ENCODE measurements at places on chromosomes 6 and 20. TPM values are rescaled to one million over a fixed set of nuclear protein-coding genes. Genes with fewer than 3 reads are reported as not detected.

- no peaks in the 10 kb centered on the region for H3K36me3 ChIP-seq
- H3K4me1 ChIP-seq: no peaks in the 10 kb centered on the region
- no peaks in the 10 kb centered on the region for H3K27me3 ChIP-seq
- no peak overlapping the region for H3K27ac ChIP-seq
- H3K4me3 ChIP-seq: no peak overlapping the region
These were observed 3.2 kb downstream of the RAB44 start for GRCh38 chr6:36700831-36701230.

- peaks cover 22% of the 10 kb centered on the region for H3K4me1 ChIP-seq
- H3K36me3 ChIP-seq: no peaks in the 10 kb centered on the region
- no peak overlapping the region for H3K4me3 ChIP-seq
- DNase-seq: peak; percentile 70
- no peaks in the 10 kb centered on the region for H3K27me3 ChIP-seq
These were observed 182.2 kb downstream of the COL12A1 start for GRCh38 chr6:75023634-75024033.

- no peaks in the 10 kb centered on the region for H3K36me3 ChIP-seq
- no peaks in the 10 kb centered on the region for H3K27me3 ChIP-seq
- no peak for DNase-seq
- no peak overlapping the region for H3K27ac ChIP-seq
- H3K4me3 ChIP-seq: no peak overlapping the region
- H3K4me1 ChIP-seq: no peaks in the 10 kb centered on the region
These were observed 27.6 kb upstream of the LY86 start for GRCh38 chr6:6560909-6561308.

DNA sequence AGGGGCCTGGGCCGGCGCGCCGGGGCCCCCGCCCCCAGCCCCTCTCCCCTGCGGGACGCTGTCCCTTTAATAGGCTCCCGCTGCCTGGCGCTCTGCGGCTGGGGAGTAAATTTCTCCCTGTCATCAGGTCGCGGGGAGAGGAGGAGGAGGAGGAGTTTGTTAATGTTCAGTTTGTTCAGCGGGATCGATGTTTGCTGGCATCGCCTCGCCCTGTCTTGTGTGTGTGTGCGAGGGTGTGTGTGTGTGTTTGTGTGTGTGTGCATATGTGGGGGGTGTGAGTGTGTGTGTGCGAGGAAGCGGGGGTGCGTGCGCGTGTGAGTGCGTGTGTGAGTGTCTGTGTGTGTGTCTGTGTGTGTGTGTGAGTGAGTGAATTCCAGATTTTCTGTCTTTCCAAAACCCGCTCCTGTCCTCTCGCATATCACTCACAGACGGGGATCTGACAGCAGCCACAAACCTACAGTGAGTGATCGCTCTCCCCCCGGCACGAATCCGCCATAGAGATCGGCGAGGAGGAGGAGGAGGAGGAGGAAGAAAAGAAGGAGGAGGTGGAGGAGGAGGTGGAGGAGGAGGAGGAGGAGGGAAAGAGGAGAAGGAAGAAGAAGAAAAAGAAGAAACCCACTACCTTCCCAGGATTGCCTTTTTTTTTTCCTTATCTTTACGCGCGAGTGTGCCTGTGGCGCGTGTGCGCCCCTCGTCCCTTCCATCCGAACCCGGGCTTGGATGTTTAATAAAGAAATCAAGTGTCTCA lies at the start of gene TSHZ2:
TSS of gene TSHZ2 (plus strand) at position 169 of the 748 bp plus-strand sequence. CDS start 936 bp downstream, outside the sequence.
- H3K4me1 ChIP-seq: no peaks in the 10 kb centered on the region
- DNase-seq: no peak
- H3K4me3 ChIP-seq: no peak within 1 kb of the TSS
- H3K36me3 ChIP-seq: no peaks in the 10 kb centered on the region
- H3K27me3 ChIP-seq: peaks cover 3% of the 10 kb centered on the region

- DNase-seq: no peak
- H3K27ac ChIP-seq: no peak overlapping the region
- no peak overlapping the region for H3K4me3 ChIP-seq
- no peaks in the 10 kb centered on the region for H3K4me1 ChIP-seq
These were observed 496.0 kb upstream of the ADGRB3 start for GRCh38 chr6:68139130-68139529.

DNA sequence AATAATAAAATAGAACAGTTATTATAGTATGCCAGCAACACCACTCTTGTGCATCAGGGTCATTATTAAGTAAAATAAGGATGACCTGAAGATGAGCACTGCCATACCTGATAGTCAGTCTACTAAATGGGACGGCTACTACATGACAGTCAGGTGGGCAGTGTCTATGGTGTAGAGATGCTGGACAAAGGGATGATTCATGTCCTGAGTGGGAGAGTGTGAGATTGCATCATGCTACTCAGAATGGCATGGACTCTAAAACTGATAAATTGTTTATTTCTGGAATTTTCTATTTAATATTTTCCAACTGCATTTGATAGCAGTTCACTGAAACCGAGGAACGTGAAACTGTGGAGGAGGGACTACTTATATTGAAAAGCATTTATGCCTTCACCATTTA lies 38.8 kb downstream of the SNX9 start:
- H3K36me3 ChIP-seq: no peaks in the 10 kb centered on the region
- DNase-seq: peak; percentile 57
- H3K4me1 ChIP-seq: peaks cover 26% of the 10 kb centered on the region
- H3K27me3 ChIP-seq: no peaks in the 10 kb centered on the region
- no peak overlapping the region for H3K27ac ChIP-seq

DNA sequence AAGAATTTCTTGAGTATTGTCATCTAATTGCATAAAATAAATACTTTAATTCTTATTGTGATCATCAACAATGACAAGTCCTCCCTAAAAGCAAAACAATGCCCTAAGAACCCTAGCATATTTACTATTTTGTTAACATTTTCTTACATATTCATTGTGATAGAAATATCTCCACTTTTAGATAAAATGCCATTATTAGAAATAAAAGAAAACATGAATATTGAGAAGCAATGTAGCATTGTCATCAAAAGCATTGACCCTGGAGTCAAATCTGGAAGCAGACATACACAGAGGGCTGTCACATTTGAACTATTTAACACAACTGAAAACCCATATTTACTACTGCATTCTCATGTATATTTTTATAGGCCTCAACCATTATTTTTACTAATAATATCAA lies 257.7 kb downstream of the SYNE1 start:
- H3K4me1 ChIP-seq: peaks cover 23% of the 10 kb centered on the region
- peak; percentile 10 for DNase-seq
- peak overlapping the region; percentile 96 for H3K27ac ChIP-seq

DNA sequence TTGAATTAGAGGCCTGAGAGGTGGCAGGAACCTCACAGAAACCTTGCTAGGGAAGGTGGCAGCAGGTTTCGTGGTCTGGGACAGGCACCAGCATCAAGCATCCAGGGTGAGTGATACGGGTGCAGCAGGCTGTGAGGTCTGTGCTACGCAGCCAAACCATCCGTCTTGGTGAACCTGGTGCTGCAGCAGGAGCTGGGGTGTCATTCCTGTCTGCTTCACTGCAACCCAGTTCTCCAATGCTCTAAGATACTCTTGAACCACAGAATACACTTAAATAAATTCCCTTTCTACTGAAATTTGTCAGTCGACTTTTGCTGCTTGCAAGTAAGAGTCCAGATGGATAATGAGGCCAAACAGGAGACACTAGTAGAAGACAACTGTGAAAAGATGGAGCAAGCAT lies 9.7 kb upstream of the CBLN4 start:
- H3K27ac ChIP-seq: no peak overlapping the region
- H3K4me1 ChIP-seq: no peaks in the 10 kb centered on the region
- no peak for DNase-seq
- H3K36me3 ChIP-seq: no peaks in the 10 kb centered on the region
- H3K4me3 ChIP-seq: no peak overlapping the region

DNA sequence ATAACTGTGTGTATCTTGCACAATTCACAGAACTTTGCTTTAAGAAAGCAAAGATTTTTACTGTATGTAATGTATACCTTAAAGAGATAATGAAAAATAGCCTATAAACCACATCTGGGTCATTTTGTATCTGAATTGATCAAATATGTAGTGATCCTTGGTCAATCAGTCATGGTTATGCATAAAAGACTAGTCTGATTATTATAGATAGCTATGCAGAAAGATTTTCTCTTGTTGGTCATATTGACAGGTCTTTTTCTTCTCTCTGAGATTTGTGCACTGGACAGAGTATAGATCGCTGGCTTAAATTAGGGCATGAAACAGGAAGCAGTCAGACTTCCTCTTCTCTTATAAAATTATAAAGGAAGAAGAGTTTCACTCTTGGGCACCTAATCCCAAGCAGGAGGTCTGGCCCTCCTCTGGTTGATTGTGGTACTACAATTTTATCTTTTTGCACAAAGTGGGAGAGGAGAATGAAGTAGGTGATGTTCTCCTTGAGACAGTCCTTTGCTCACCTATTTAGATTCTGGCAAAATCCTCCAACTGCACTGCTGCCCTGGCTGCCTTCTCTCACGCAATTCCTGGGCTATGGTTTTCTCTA lies 380.9 kb upstream of the RGS17 start:
- H3K27ac ChIP-seq: no peak overlapping the region
- no peaks in the 10 kb centered on the region for H3K4me1 ChIP-seq
- no peak overlapping the region for H3K4me3 ChIP-seq
- peak; percentile 7 for DNase-seq

- no peaks in the 10 kb centered on the region for H3K4me1 ChIP-seq
- no peaks in the 10 kb centered on the region for H3K36me3 ChIP-seq
- DNase-seq: no peak
These were observed 176.8 kb upstream of the NT5E start for GRCh38 chr6:85273046-85273445.

DNA sequence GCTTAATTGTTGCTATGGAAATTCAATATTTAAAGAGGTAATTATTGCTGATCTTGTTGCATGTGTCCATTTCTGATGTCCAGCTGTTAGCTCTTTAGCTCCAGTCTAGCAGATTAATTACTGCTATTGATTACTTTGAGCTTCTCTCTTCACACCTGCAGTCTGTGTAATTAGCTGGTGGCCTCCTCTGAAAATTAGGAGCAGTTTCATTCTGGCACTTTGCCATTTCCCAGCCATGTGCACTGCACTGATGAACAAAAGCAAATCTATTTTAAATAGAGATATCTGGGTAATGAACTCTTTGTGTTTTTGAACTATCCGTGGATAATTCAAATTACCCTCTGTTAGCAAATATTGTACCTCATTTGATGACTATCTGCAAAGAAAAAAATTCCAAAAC lies 275.9 kb downstream of the RNF144B start:
- no peak overlapping the region for H3K4me3 ChIP-seq
- no peaks in the 10 kb centered on the region for H3K27me3 ChIP-seq
- no peaks in the 10 kb centered on the region for H3K36me3 ChIP-seq

GRCh38 chr20:58718729-58719128 lies 26.1 kb downstream of the NPEPL1 start:
- no peaks in the 10 kb centered on the region for H3K27me3 ChIP-seq
- DNase-seq: no peak
- no peak overlapping the region for H3K27ac ChIP-seq
- H3K4me3 ChIP-seq: no peak overlapping the region
- no peaks in the 10 kb centered on the region for H3K36me3 ChIP-seq

GRCh38 chr20:44656448-44656847 lies 4.9 kb upstream of the ADA start:
- no peaks in the 10 kb centered on the region for H3K36me3 ChIP-seq
- peaks cover 19% of the 10 kb centered on the region for H3K27me3 ChIP-seq
- no peak overlapping the region for H3K27ac ChIP-seq
- H3K4me1 ChIP-seq: peaks cover 3% of the 10 kb centered on the region
- DNase-seq: no peak
- H3K4me3 ChIP-seq: no peak overlapping the region

DNA sequence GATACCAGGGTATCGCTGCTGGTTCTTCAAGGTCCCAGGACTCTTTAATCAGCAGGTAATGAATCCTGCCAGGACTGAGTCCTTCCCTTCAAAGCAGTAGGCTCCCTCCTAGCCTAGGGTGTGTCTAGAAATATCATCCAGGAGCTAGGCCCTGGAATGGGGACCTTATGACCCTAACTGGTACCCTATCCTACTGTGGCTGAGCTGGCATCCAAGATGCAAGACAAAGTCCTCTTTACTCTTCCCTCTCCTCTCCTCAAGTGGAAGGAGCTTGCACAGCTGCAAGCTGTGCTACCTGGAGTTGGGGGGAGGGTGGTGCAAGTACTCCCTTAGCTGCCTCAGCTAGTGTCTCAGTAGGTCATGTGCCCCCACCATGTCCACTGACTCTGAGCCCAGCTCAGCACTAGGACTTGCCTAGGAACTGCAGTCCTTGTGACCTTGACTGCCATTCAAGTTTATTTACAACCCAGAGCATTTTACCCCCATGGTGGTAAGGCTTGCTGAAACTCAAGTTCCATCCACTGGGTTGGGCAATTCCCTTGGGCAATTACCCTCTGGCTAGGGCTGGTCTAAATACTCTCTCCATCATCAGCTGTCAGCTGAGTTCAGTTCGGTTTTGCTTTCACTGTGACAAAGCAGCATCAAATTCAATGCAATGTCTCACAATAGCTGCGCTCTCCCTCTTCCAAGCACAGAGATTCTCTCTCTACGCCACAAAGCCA lies 48.4 kb upstream of the TOP1 start:
- H3K4me1 ChIP-seq: no peaks in the 10 kb centered on the region
- H3K4me3 ChIP-seq: no peak overlapping the region
- H3K27me3 ChIP-seq: no peaks in the 10 kb centered on the region
- DNase-seq: no peak
- no peaks in the 10 kb centered on the region for H3K36me3 ChIP-seq

DNA sequence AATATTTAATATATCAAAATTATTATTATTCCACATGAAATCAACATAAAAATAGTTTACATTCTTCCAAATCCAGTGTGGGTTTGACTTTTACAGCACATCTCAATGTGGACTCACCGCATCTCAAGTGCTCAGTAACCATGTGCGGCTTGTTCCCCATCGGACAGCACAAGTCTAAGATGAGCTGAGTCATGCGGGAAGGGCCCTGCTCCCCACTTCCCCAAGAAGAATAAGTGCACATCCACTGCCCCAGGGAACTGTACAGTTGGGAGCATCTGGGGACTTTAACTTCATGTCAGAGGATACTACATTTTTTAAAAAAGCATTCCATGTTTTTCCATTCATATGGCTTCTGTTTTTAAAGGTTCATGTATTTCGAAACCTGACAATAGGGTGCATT lies 325.6 kb downstream of the BTBD3 start:
- H3K27me3 ChIP-seq: no peaks in the 10 kb centered on the region
- no peak overlapping the region for H3K27ac ChIP-seq
- no peak for DNase-seq
- H3K4me3 ChIP-seq: no peak overlapping the region

The MAP1LC3A gene
- 54.1 TPM for polyA plus RNA-seq

The GJA10 gene
- not detected for polyA plus RNA-seq

The ULBP2 gene
- polyA plus RNA-seq: 22.8 TPM

The SRSF12 gene
- 0.06 TPM for polyA plus RNA-seq

The BANF2 gene
- polyA plus RNA-seq: not detected

The FAM217B gene
- 2.1 TPM for polyA plus RNA-seq

The ZNF318 gene
- 7.1 TPM for polyA plus RNA-seq

The PTCRA gene
- polyA plus RNA-seq: 0.13 TPM

The DEFB116 gene
- polyA plus RNA-seq: not detected

The GMPR gene
- polyA plus RNA-seq: 64.0 TPM

The STX11 gene
- 8.9 TPM for polyA plus RNA-seq

The TBX18 gene
- polyA plus RNA-seq: 61.8 TPM

Data from endothelial cell of umbilical vein (primary cell).